Motor neuron (in vitro differentiated cells): ENCODE measurements at places on chromosomes 1 and 21. TPM values are rescaled to one million over a fixed set of nuclear protein-coding genes. Genes with fewer than 3 reads are reported as not detected.

DNA sequence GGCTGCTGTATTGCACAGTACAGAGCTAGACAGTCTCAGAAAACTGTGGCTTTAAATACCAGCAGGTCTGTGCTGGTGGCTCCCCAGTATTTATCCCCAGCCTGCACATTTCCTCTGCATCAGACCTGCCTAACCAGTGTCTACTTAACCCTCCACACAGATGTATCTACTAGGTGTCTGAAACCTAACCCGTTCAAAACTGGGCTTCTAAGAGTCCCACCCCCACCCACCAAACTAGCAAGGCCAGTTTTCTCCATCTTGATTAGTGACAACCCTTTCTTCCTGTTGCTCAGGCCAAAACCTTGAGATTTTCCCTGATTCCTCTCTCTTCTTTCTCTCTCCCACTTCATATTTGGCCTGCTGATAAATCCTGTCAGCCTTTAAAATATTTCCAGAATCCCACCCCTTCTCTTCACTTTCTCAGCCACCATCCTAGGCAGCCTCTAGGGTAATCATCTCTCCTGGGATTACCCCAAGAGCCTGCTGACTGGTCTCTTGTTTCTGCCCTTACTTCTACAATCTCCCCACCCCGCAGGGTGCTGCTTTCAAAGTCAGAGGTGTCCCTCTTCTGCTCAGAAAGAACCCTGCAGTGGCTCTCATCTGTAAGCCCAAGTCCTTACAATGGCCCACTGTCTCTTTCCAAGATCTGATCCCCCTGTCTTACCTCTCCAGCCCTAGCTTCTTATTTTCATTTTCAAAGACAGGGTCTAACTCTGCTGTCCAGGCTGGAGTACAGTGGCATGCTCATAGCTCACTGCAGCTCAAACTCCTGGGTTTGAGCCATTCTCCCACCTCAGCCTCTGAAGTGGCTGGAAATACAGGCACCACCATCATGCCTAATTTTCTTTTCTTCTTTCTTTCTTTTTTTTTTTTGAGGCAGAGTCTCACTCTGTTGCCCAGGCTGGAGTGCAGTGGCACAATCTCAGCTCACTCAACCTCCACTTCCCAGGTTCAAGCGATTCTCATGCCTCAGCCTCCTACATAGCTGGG, 45.2 kb downstream of the H3-3A start:
- ATAC-seq, result no peak

GRCh38 chr1:97619706-97620105, 301.1 kb downstream of the DPYD start:
- no peak for ATAC-seq

GRCh38 chr21:41840880-41841279, 38.3 kb downstream of the PRDM15 start:
- ATAC-seq, result no peak

- ATAC-seq, result peak; percentile 69
Observed at GRCh38 chr1:33181921-33182341, at the start of gene TRIM62. TSS of gene TRIM62 (minus strand) at chr1:33182043. CDS start at chr1:33181432, 611 bp downstream.

Gene XCL1
- total RNA-seq, result 0.18 TPM in 1 of 2 replicates, not detected in the other

Gene ANKRD34A
- total RNA-seq, result 1.1 and 1.6 TPM in 2 replicates

- no peak for ATAC-seq
Observed at GRCh38 chr1:47431534-47431933, 6.3 kb upstream of the FOXD2 start.

DNA sequence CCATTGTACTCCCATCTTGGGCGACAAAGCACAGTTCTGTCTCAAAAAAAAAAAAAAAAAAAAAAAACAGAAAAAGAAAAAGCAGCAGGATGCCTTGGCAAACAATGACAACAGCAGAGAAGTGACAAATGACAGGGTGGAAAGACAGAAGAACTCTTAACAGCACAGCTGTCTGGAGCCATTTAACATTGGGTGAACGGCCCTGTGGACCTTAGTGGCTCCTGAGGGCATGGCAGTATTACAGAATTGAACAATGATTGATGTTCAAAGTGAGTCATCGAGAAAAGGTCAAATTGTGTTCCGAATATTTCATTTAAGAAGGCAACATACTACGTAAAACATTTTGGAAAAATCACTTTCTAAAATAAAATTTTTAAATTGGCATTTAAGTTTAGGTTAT, 30.0 kb downstream of the DNASE2B start:
- ATAC-seq, result peak; percentile 55
